ENCODE measurements at places on chromosomes 12 and 14. TPM values are rescaled to one million over a fixed set of nuclear protein-coding genes. Genes with fewer than 3 reads are reported as not detected.
A peak's percentile ranks its signal among the peaks of the same experiment; 100 is the strongest.

DNA sequence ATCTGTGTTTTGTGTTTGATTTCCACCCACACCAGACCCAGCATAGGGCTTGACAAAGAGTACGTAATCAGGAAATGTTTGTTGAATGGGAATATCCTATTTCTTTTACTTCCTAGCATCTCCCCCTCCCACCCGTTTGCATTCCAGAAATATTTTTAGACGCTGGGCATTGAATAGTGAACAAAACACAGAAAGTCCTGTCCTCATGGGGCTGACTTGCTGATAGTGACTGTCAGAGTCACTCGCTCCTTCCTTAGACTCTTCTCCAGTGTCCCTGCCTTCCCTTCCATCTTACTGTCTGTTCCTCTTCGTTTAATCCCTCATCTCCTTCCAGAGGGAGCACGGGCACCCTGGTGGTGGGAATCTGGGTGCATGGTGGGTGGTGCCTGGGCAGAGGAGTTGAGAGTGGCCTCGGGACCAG, 53.6 kb downstream of the SLC25A47 start:
- peak; percentile 58 for DNase-seq

DNA sequence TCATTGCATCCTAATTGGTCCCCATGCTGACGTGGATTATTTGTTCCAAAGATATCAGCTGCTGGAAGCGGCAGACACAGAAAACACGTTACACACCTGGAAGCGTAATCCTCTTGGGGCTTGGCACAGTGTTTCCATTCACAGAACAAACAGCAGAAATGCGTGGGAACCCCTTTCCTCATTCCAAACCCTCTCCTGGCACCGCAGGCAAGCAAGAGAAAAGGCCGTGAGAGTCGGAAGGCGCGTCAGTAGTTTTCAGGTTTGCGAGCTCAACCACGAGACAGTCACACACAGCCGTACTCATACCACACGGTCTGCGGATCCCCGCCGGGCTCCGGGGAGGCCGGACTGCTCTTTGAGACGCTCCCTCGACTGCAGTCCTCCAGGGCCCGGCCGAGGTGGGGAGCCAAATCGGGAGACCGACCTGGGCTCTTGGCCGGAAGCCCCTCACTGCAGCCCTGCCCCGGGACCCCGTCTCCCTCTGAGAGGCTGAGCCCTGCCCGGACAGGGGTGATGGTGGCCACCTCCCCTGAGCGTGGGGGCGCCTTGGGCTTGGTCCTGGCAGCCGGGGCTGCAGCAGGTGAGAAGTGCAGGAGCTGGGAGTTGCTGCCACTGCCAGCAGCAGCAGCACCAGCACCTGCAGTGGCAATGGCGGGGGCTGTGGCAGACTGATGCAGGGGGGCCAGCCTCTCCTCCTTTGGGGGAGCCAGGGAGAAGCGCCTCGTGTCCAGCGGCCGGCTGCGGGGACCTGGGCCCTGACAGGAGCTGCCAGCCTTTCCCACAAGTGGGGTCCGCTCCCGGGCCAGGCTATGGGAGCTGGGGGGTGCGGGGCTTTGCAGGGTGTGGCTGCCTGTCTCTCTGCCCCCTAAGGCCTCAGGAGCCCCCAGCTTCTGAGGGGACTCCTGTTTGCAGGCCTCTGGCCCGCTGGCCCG, 28.1 kb upstream of the GPR68 start:
- DNase-seq = no peak

DNA sequence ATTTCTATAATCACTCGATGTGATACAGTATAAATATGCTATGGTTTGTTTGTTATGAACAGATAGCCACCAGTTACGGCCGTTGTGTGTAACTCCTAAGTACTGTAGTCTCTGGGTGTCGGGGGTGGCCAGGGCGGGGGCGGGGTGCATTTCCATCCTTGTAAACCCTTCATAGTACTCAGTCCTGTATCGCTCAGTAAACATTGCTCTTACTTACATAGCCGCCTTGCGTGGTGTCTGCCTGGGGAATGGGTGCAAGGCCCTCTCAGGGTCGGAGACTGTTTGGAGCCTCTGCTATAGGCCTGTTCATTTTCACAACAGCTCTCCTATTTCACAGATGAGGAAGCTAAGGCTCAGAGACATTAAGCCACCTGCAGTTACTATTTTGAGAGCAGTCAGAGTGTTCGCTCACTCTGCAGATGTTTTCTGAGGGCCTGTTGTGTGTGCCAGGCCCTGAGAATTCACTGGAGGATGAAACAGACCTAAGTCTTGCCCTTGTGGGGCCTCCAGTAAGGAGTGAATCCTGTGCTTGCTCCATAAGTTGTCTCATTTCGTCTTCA, 42.5 kb downstream of the JDP2 start:
- DNase-seq = no peak

P2RX7 gene
- 6.0 TPM for total RNA-seq

- no peak for DNase-seq
Measured at GRCh38 chr12:124505001-124505818, 62.2 kb downstream of the NCOR2 start.

TAS2R30 gene
- 0.66 TPM for total RNA-seq

DNA sequence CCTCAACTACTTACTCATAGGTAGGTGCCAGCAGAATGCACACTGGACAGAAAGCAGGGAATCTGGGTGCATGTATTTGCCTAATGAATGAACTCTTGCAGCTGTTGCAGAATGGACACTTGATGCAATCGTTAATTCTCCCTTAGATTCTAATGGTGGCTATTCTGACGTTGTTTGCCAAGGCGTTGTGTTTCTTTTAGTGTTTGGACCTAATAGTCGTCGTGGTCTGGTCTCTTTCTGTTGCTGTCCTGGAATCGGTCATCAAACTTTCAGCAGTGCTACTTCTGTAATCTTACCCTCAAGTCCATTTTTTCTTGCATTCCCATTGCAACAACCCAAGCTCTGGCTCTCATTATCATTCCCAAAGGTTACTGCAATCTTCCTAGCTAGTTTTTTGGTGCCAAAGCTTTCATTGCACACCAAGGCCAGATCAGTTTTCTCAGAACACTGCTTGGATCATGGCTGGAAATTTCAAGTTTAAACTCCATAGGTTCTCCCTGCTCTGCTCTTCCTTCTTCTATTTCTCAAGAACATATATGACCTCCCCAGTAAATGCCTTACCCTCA, 31.3 kb downstream of the BMP4 start:
- DNase-seq = no peak

DNA sequence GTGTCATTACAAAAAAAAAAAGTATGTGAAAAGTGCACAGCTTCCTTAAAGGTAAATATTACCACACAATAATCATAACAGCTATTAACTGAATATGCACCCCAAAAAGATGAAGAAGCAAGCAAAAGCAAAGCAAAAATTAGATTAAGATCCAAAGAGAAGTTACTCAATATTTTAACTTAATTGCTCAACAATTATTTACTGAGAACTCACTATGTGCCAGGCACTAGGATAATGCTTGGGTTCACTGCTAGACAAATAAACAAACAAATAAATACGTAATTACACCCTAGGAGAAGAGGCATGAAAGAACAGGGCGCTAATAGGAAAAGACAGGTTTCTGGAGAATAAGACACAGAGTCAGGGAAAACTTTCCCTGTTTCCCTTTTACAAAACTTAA, 33.4 kb downstream of the PPP1R12A start:
- no peak for DNase-seq

DNA sequence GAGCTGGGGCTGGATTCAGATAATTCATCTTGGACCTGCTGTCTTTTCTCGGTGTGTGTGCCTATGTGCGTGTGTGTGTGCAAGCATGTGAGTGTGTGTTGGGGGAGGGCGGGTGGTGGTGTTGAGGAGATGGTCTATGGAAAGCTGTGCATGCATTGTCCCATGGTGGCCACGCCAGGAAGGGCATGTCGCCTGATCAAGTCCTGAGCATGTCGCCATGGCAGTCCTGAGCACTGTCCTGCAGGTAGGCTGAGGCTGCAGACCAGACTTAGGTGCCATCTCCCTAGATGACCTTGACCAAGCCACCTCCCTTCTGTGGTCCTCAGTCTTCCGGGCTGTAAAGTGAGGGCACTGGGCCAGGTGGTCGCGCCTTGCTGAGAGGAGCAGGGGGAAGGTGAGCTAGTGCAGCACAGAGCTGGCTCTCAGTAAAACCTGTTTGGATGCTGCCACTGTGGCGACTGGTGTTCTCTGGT, 81.4 kb downstream of the PAPOLA start:
- no peak for DNase-seq

DNA sequence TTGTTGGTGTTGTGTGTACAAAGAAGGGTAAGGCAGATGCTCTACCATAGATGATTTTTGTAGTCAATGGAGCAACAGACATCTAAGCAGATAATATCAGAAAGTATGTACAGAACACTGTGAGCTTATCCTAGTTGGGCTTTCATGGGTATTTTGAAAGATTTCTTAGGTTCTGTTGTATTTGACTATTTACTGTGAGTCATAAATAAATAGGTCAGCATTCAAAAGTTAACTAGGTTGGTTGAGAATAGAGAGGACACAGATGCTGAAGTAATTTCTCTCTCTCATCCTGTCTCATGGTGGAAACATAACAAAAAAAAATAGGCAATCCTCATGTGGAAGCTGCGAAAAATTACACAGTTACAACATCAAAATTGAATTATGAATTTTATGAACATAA, 413.5 kb downstream of the CCDC91 start:
- no peak for DNase-seq

GRCh38 chr12:61854902-61855301, 405.3 kb upstream of the USP15 start:
- DNase-seq = no peak

DNA sequence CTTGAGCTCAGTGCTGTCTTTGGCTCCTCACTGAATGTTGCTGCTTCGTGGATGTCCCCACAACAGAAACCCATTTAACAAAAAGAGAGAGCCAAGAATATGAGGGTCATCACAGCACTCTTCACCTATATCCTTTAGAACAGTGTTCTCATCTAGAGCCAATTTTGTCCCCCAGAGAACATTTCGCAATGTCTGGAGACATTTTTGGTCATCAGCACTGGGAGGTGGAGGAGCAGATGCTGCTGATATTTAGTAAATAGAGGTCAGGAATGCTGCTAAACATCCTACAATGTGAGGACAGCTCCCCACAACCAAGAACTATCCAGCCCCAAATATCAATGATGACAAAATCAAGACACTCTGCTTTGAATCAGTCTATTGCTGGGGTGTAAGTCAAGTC, 92.5 kb downstream of the BBS10 start:
- no peak for DNase-seq

- DNase-seq = peak; percentile 68
Measured at GRCh38 chr12:54222609-54223008, 33.8 kb upstream of the SMUG1 start.

KTN1 gene
- total RNA-seq = 251 TPM

AKAP3 gene
- total RNA-seq = 1.9 TPM

DNA sequence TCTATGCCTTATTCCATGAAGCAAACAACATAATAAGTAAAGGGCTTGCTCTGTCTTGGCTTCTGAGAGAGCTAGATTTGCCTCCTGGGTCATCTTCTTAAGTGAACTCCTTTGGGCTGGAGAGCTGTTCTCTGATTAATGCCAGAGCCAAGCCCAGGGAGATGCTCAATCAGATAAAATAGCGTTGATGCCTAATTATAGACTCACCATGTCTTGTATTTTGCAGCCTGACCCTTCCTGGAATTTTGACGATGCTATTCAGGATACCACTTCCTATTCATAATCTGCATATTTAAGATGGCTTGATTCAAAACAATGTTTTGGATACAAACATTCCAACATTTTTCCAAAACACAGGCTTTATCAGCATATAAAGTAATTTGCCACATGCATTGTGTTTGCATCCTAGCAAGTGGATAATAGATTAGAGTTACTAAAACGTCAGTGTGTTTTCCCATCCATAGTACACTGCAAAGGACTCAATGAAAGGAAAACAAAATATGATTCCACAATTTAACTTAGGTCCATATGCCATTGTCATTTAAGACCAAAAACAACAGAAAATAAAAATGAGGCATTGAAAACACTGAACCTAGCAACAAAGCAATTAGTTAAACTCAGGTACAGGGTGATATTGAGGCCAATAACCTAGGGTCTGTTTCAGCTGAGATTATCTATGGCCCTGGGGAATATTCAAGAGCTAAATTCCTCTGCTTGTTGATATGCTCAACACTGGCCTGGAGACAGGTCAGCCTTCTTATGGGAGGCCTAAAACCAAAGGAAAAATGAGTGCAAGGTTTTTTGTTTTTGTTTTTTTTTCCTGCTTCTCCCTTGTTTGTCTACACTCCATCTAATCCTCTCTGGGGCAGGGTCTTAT, 184.2 kb upstream of the FOXN3 start:
- DNase-seq = no peak

AKAP6 gene
- 1.5 TPM for total RNA-seq

DNA sequence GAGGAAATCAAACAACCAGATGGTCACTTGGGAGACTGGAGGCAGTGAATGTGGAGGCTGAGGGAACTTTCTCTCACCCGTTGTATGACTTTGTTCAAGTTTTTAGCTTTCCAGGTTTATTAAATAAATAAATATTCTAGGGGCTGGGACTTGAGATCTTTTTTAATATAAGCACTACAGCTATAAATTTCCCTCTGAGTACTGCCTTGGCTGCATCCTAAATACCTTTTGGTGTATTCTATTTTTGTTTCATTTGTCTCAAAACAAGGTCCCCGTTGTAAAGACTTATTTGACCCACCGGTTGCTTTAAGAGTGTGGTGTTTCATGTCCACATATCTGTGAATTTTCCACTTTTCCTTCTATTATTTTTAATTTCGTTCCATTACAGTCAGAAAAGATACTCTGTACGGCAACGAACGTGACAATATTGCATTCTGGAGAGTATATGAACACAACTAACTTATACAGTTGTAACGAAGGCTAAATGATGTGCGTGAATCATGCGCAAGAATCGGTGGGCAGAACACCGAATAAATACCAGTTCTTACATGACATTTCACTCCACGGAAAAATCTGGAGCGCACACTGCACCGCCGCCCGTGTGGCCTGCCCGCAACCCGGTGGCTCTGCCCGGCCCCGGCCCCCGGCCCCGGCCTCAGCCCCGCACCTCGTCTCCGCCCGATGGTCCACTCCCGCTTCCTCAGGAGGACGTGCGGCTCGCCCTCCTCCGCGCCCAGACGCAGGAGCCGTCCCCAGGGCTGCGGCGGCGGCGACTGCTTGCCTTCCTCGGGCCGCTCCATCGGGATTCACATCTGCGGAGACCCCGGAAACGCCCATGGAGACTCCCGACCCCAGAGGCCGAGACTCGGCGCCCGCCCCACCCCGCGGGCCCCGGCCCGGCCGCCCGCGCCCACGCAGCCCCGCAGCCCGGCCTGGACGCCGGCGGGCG, 602 bp downstream of the CHFR start:
- no peak for DNase-seq

TSPAN19 gene
- not detected for total RNA-seq

GRCh38 chr12:64890873-64891468, 66.5 kb downstream of the TBC1D30 start:
- peak; percentile 88 for DNase-seq

DNA sequence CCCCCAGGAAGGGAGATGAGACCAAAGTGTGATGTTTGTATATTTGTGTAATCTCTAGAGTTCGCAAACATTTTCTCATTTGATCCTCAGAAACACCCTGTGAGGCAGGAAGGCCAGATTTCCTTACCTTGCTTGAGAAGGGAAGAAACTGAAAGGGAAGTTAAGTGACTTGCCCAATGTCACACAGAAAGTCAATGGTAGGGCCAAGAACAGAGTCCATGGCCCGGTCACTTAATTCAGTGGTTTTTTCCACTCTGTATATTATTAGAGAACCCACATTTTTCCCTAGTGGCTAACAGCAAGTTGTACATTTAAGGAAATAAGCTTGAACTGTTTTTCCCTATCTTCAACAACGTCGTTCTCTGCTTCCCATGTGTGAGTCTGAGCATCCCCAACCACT, 25.6 kb upstream of the CHPT1 start:
- no peak for DNase-seq

SCARB1 gene
- 79.1 TPM for total RNA-seq

LHX5 gene
- total RNA-seq = 0.23 TPM
